ENCODE measurements at places on chromosomes 2 and 18.
A peak's percentile ranks its signal among the peaks of the same experiment; 100 is the strongest.

DNA sequence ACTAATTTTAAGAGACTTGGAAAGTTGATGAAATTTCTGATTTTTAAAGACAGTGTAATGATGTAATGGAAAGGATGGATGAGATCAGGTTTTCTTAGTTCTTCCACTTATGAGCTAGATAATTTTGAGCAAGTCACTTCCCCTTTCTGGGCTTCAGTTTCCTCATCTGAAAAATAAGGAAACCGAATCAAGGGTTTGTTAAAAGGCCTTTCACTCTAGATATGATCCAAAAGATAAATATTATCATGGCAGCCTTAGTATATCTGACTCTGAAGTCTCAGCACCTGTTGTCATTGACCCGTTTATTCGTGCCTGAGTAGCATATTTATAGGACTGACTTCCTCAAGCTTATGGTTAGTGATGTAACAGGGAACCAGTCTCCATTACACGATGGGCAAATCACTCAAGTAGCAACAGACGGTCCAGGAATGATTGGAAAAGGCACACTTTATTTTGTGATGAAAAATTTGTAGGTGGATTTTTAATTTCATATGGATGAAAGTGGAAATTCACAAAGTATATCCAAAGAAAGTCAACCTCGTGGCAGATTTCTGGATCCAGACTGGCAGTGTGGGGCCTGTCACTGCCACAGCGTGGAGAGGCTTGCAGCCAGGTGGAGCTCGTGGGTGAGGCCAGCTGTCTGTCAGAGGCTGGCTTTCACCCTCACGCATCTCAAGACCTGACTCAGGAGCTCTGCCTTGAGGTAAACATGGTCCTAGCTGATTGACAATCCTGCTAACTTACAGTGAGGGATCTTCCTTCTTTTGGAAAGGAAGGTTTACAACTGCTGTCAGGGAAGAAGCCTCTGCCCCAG lies 137.9 kb upstream of the CXCR4 start:
- DNase-seq = no peak

GRCh38 chr2:106624787-106625380 lies 137.7 kb downstream of the CD8B2 start:
- no peak for DNase-seq

GRCh38 chr2:69762025-69762424 lies 20.1 kb downstream of the ANXA4 start:
- no peak for DNase-seq

- peak; percentile 98 for DNase-seq
Observed at GRCh38 chr2:133733901-133734255, 165.6 kb upstream of the NCKAP5 start.

- DNase-seq = no peak
Observed at GRCh38 chr2:69625078-69625795, 18.3 kb downstream of the AAK1 start.

DNA sequence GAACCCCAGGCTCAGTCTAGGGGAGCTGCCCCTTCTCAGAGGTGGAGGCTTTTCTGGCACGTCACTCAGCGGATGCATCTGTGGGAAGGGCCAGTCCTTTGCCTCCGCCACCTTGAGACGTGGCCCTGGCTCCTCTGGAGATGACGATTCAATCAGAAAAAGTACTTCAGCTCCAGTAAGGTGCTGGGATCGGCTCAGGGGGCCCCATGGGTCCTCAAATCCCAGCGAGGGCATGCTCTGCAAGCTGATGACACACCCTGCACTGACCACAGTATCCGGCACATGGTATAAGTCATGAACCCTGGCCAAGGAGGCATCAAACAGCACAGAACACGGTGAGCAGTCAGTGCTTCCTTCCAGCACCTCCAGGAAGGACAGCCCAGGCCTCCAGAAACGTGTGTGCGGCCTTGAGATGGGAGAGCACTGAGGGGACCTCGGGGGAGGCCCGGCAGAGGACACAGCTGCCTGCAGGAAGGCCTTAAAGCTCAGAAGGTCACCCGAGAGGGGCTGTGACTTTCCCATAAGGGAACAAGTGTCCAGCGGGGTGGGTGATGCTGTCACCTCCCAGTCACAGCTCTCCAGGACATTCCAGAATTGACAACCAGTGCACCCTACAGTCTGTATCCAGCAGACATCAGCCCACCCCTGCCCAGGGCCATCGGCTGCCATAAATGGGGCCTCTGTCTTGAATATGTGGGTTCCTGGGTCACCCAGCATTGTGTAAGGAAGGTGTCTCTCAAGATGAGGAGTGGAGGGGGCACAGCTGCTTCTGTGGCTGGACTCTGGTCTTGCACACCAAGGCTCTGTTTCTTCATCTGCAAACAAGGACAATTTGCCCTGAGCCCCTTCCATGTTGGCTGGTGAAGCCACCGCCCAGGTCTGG lies 205.8 kb downstream of the NDUFA10 start:
- DNase-seq = peak; percentile 27

DNA sequence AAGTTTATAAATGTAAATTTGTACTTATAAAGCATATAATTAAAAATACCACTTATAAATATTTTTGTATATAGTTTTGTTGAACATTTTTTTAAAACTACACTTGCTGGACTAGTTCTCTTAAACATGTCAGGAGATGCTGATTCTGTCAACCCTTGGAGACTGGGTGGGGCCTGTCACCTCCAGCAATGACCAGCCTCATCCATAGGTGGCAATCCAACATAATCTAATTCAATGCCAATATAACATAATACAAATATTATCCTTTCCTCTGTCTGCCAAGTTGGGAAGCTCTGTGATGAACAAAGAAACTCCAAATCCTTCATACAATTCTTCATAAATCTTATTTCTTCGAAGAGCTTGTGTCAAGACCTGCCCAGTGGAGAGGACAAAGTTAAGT lies 140.4 kb downstream of the RBMS1 start:
- no peak for DNase-seq

Measured in M059J (cell line).